Chondrocyte (in vitro differentiated cells): ENCODE measurements at places on chromosomes 6 and 20.

- H3K4me1 ChIP-seq = peaks cover 14% of the 10 kb centered on the region
- no peak overlapping the region for H3K4me3 ChIP-seq
- DNase-seq = no peak
- H3K27ac ChIP-seq = no peak overlapping the region
- H3K36me3 ChIP-seq = no peaks in the 10 kb centered on the region
These were observed 15.7 kb downstream of the CASS4 start for GRCh38 chr20:56427797-56428196.

GRCh38 chr20:61754976-61755778 lies 310.5 kb downstream of the TAF4 start:
- H3K27ac ChIP-seq = no peak overlapping the region
- peaks cover 18% of the 10 kb centered on the region for H3K4me1 ChIP-seq
- no peaks in the 10 kb centered on the region for H3K27me3 ChIP-seq
- no peak overlapping the region for H3K4me3 ChIP-seq
- no peaks in the 10 kb centered on the region for H3K36me3 ChIP-seq
- peak; percentile 38 for DNase-seq

DNA sequence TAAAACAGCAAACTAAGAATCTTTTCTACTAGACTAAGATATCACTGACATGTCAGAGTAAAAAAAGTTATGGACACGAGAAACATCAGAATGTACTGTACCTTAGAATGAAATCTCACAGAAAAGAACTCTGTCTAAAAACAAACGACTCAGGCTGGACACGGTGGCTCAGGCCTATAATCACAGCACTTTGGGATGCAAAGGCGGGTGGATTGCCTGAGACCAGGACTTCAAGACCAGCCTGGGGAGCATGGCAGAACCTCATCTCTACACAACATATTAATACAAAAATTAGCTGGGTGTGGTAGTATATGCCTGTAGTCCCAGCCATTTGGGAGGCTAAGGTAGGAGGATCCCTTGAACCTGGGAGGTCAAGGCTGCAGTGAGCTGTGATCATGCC lies 122.6 kb downstream of the PRND start:
- no peak overlapping the region for H3K4me3 ChIP-seq
- peaks cover 3% of the 10 kb centered on the region for H3K36me3 ChIP-seq
- peaks cover 8% of the 10 kb centered on the region for H3K4me1 ChIP-seq
- no peak for DNase-seq

DNA sequence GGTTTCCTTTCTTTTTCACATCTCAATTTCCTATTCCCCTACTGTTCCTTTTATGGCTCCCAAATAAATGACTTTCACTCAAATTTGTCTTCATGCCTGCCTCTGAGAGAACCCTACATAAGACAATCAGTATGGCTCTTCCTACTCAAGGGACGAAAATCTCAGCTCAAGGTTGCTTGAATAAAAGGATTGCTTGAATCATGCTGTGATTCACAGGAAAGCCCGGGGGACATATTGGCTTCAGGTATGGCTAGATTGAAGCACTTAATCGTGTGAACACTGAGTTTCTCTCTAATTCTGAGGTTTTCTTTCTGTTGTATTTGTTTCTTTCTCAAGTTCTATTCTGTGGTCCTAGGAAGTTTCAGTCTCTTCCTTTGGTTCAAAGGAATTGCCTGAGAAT lies 140.3 kb upstream of the SULF2 start:
- no peak overlapping the region for H3K4me3 ChIP-seq
- H3K4me1 ChIP-seq = peaks cover 50% of the 10 kb centered on the region
- H3K36me3 ChIP-seq = no peaks in the 10 kb centered on the region
- H3K27me3 ChIP-seq = no peaks in the 10 kb centered on the region
- H3K27ac ChIP-seq = no peak overlapping the region

- H3K27ac ChIP-seq = no peak overlapping the region
- DNase-seq = no peak
- H3K4me3 ChIP-seq = no peak overlapping the region
- no peaks in the 10 kb centered on the region for H3K36me3 ChIP-seq
These were observed 40.5 kb downstream of the TGM6 start for GRCh38 chr20:2421247-2421646.
